ENCODE measurements at places on chromosomes 7 and 10.

DNA sequence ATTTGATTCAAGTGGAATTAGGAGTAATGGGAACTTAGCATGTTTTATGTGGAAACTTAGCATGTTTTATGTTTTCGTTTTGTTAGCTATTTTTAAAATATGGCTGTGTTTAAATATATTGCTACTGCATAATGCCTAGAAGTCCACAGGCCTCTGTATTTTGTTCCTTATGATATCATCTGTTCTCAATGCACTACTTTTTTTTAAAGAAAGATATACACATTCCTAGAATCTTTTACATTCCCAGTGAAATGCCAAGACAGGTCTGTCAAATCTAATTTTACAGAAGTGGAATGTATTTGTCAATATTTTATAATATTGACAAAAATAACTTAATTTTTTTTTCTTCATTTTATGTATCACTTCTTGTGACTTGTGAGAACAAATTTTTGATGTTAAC is 51.6 kb downstream of the ST7 start:
- no peak for DNase-seq

DNA sequence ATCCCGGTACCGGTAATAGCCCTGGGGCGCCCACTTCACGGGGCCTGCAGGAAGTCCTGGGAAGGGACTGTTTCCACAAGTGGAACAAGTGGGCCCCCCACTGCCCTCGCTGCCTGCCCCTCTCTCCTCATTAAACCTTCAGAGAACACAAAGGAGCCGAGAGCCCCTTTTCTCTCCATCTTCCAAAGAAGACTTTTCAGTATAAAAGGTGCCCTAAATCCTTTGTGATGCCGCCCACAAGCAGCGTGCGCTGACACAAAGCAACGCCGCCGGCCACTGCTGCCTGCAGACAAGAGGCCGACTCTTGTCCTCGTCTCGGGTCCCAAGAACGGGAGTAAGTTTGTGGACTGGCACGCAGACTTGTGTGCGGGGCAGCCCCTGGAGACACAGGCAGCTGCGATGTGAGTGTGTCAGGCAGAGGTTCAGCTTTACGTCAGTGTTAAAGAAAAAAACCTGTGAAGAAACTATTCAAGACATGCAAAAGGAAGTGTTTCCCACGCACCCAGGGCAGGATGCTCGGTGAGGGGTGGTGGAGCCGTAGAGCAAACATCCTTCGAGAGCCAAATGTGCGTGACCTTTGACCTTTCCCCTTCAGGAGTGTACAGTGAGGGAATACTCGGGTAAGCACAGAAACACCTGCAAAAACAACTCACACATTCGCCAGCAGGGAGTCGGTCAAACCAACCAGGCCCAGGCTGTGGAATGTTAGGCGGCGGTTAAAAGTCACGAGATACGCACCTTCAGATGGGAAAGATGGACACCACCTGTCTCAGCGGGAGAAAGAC is 118.2 kb downstream of the VIPR2 start:
- DNase-seq: no peak

- no peak for DNase-seq
Observed at GRCh38 chr10:51629934-51630639, 69.3 kb downstream of the CSTF2T start.

DNA sequence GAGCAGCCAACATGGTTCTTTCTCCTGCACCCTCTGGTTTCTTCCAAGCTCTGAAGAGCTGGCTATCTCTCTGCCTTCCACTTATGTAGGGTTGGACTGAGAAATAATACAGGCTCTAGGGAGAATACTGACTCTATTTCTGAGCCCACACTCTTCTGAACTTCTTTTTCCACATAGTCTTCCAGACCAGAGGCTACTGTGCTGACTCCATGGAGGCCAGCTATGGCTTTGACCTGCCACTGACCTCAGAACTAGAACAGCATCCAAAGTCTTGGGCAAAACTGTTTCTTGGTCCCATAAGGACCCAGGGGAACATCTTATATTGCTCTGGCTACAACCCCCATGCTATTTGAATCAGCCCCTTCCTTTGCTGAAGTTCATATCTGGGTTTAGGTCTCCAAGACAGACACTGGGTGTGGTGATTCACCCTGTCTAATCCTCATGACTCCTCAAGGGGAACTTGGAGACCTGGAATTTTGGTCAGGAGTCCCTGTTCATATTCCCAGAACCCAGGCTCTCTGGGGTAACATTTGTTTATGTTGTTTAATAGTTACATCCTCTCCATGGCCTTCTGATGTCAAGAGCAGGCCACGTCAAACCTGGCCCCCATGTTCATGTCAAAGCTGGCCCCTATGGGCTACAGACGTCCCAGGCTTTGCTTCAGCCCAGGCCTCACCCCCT is 12.1 kb upstream of the PLAU start:
- DNase-seq: no peak

- DNase-seq: no peak
Observed at GRCh38 chr7:114942446-114943175, 20.7 kb downstream of the MDFIC start.

- DNase-seq: no peak
Observed at GRCh38 chr7:90593205-90593604, 2.9 kb upstream of the CDK14 start.

DNA sequence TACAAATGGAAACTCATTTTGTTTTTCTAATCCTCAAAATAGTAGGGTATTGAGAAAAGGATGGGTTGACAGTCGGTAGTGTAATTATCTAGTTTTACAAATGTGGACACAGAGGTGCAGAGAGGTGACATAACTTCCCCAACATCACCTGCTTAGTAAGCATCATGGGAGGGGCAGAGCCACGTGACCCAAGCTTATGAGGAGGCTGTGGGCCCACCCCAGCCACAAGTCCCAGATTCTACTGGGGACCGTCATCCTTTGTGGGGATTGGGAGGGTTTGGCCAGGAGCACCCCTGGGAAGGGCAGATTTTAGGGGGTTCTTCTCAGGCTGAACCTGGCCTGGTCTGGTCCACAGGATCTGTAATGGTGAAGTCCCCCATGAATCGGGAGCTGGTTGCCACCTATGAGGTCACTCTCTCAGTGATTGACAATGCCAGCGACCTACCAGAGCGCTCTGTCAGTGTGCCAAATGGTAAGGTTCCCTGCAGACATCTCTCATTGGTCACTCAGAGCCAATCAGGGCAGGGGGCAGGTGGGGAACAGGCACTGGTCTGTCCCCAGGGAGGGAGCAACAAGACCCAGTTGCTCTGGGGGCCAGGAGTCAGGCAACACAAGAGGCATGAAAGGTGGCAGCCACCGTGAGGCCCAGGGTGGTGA is 23.6 kb upstream of the VSIR start:
- no peak for DNase-seq

DNA sequence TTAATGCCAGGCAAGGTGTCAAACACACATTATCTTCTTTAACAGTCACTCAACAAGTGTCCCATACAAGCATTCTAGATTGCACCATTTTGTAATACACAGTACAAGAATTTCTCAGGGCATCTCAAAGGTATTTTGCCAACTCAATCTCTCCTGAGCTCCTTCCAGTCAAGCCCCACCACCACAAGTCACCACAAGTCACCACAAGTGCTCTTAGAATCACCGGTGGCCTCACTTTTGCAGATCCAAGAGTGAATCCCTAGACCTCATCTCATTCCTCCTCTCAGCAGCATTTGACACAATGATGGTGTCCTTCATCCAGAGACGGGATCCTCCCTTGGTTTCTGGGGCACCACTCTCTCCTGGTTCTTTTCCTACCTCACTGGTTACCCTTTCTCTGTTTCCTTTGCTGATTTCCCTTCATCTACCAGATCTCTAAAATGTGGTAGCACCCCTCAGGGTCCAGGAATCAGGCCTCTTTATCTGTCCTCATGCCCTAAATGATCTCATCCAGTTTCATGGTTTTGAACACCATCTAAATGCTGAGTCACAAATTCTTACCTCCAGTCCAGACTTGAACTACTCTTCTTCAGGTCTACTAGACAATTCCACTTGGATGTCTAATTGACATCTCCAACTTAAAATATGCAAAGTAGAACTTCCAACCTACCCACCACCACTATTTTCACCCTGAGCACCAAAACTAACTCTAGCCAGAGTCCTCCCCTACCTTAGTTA is 26.9 kb downstream of the VPS41 start:
- no peak for DNase-seq

DNA sequence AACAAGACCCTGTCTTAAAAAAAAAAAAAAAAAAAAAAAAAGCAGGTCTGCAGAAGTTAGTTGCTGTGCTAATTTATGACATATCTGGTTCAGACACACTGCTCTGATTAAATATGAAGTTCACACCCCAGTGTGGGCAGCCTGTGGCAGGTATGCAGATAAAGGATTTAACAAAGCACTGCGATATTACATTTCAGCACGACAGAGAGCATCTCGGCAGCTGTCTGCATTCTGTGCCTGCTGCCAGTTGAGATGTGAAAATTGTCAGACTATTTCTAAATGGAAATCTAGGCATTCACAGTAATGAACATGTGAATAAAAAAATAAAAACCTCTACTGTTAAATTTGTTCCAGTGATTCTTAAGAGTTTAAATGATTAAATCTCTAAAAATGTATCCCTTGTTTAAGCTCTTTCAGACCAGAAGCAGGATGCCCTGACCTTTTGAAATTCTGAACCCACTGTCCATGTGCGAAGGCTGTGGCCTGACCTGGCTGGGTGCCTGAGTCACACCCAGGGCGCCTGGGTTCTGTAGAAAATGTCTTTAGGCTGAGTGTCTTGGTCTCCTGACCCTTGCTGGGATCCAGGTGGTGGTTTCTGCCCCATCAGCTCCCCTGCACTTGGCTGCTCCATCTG is 272.9 kb downstream of the WDR37 start:
- no peak for DNase-seq

DNA sequence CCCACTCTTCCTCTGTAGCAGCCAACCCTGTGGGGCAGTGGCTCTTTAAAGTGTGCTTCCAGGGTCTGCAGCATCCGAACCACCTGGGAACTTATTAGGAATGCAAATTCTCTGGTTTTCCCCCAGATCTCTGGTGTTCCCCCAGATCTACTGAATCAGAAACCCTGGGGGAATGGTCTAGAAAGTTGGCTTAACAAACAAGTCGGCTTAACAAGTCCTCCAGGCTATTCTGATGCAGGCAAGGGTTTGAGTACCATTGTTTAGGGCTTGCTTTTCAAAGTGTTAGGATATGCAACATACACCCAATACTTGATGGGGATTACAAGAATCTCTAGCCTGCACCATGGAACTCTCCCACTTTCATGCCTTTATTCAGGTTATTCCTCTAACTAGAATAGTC is 126.3 kb downstream of the RALA start:
- no peak for DNase-seq
